GM23248 (cell line): ENCODE measurements at places on chromosomes 5 and 9.

- DNase-seq = peak; percentile 64
Observed at GRCh38 chr5:139181322-139181730, 16.8 kb downstream of the SIL1 start.

DNA sequence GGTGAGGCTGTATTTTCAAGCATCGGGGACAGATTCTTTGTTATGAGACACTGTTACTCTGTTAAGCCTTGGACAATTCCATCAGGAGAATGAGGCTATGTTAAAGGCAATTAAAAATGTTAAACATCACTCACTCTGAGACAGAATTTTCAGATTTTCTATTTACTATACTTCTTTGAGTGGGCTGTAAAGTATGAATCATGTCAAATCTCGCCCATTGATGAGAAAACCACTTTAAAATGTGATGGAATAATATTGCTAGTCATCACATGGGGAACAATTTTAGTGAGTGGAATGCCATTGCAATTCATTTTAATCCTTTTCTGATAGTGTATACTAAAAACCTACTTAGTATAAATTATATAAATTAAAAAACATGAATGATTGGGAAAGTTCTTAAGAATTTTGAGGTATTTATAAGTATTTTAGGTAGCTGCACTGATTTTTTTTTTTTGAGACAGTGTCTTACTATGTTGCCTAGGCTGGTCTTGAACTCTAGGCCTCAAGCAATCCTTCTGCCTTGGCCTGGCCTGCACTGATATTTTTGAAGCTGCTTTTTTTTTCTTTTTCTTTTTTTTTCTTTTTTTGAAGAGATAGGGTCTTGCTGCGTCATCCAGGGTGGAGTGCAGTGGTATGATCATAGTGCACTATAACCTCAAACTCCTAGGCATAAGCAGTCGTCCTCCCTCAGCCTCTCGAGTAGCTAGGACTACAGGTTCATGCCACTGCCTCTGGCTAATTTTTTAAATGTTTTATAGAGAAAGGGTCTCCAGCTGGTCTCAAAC is 73.2 kb downstream of the KIAA1958 start:
- peak; percentile 60 for DNase-seq

DNA sequence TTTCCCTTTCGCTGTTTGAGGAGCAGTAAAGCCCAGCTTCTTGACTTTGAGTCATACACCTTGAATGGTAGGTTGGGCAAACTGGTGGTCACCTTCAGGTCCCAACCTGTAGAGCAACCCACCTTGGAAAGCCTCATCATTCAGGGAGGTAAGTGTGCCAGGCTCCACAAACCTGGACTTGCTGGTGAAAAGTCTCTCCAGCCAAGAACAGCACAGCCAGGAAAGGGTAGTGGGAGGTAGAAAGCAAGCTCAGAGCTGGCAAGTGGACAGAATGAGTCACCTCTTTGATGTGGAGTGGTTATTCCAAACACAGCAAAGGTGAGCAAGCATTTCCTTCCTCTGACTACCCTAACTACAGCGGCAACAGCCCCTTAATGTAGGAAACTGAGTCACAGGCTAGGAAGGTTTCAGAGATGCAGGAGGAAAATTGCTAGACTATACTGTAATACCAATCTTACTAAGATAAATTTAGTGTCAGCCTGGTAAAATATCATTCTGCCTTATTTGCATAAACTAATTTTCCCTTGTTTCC is 117.5 kb upstream of the MTAP start:
- DNase-seq = peak; percentile 82

DNA sequence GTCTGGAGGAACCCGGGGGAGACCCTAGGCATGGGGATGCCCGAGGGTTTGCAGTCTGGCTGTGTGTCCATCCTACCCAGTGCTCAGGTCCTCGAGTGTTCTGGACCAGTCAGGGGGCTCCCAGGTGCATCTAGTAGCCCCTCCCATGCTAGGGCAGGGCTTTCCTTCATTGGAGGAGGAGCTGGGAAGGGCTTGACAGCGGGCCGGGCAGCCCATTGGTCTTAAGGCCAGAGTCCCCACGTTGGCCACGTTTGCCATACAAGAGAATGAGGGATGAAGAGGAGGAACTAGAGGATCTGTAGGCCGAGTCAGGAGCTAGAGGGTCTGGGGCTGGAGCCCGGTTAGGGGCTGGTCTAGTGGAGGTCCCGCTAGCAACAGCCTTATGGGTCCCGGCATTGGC is 37.3 kb upstream of the CTSV start:
- no peak for DNase-seq

DNA sequence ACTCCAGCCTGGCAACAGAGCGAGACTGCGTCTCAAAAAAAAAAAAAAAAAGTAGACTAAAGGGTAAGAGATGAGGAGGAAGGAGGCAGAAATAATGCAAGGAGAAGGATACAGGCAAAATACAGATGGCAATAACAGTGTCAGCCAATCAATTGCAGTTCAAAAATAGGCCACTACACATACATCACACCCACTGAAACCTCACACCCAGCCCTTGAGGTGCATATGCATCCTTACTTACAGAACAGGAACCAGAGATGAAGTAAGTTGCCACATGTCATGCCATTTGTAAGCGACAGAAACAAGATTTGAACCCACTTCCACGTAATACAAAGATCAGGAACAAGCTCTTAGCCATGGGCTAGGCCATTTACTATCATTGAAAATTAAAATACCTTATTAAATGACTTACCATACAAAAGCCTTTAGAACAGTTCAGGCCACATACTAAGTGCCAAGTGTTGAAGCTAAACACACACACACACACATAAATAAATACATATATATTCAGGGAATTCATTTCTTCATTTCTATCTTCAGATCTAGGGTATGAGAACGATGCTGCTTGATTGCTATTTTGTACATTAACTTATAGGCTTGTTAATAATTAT is 98.4 kb downstream of the FNBP1 start:
- no peak for DNase-seq

GRCh38 chr5:82349652-82350051 is 71.5 kb upstream of the RPS23 start:
- peak; percentile 72 for DNase-seq

DNA sequence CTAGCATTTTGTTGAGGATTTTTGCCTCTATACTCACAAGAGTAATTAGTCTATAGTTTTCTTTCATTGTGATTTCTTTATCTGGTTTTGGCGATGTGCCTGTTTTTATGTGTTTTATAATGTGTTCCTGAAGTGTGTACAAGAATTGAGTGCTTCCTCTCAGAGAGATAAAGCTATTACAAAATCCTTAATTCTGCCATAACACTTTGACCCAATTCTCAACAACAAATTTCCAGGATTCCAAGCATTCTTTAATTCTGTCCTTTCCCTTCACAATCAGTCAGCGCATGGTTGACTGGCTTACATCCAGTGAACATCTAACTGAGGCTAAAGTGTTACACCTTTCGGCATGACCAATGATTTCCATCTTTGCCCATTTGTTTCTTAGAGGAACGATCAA is 282.9 kb upstream of the MVB12B start:
- no peak for DNase-seq

DNA sequence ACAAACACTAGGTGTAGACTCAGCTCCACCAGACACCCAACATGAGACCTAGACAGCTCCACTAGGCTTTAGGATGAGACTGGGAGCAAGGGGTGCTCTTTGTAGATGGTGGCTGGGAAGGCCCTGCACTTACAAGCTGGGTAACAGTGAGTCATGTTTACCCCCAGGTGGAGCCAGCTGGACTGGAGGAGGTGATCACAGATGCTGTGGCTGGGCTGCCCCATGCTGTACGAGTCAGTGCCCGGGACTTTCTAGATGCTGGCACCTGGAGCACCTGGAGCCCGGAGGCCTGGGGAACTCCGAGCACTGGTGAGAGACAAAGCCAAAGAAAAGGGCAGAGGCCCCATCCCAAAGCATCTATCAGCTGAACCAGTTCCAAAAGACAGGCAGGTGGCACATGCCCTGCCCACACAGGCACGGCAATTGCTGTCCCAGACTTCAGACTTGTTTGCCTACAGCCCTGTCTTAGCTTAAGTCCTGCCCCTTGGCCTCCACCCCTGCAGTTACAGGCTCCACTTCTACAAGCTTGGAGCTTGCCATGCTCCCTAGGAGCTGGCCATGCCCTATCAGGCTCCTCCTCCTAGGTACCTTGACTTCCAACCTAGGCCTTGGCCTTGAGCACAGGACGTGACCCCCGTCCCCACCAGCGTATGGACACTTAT is 2.7 kb downstream of the CCL27 start:
- DNase-seq = no peak

DNA sequence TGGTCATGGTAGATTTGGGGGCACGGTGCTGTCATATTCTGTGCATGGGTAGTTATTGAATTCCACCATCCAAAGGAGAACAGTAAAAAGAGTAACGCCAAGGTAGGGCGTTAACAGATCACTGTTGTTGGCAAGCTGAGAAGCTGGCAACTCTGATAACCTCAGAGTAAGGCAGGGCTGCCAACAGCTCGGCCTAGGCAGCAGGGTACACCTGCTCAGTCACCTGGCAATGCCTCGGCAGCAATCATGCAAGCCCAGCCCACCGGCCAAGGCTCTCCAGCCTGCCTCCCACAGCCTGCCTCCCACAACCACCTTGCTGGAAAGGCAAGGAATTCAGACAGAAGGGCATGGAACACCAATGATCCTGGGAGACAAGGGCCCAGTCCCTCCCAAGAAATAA is 63.9 kb downstream of the KLHL3 start:
- no peak for DNase-seq

DNA sequence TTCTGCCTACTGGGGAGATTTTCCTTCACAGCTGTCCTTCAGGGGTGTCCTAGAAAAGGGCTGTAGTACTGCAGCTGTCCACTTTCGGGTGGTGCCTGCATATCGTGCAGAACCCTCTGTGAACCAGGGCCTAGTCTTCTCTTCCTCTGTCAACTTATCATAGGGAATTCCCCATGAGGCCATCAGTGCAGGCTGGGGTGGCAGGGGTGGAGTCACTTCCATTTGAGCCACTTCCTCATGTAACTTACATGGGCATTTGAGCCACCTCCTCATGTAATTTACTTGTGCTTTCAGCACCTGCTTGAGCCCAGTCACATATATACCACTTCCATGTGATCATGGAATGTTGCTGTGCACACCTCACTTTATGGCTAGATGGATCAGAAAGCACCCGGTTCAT is 742.0 kb upstream of the RGMB start:
- peak; percentile 2 for DNase-seq
